ENCODE measurements at places on chromosomes 11 and 22. TPM values are rescaled to one million over a fixed set of nuclear protein-coding genes. Genes with fewer than 3 reads are reported as not detected.

GRCh38 chr11:85257837-85258236, 369.3 kb downstream of the DLG2 start:
- no peak for DNase-seq

GRCh38 chr11:73493956-73494598, 103.8 kb downstream of the FAM168A start:
- no peak for DNase-seq

- peak; percentile 82 for DNase-seq
Observed at GRCh38 chr11:113505541-113506375, 30.6 kb upstream of the DRD2 start.

DNA sequence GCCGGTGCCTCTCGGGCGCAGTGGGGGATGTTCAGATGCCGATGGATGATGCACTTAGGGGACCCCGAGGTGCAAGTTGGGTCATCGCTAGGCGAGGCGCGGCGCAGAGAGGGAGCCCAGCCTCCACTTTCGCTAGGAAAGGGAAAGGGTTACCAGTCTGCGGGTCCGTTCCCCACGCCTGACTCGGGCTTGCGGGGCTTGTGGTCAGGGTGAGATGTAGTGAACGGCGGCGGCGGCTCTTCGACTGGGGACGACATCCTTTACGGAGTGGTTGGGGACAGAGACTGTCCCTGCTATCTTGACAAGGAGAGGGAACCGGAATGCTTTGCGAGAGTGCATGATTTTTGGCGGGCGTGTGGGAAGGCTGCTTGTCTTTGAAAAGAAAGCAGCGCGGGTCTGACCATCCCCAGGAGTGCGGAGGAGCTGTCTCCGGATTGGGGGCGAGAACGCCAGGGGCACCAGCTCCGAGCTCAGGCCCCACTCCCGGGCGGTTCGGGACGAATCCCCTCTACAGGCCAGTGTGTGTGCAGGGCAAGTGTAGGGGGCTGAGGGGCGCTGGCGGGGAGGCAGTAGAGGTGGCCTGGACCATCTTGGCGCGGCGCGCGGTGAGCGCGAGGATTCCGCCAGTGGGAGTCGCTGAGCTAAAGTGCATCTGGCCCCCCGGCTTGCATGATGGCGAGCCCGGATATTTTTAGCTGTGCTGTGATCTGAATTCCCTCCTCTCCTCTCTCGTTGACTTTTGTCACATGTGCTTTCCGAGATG, 1.1 kb downstream of the FAT3 start:
- no peak for DNase-seq

NLRP6 gene
- not detected for total RNA-seq

HYLS1 gene
- total RNA-seq, result 18.2 TPM

FBXO7 gene
- 83.2 TPM for total RNA-seq

DNA sequence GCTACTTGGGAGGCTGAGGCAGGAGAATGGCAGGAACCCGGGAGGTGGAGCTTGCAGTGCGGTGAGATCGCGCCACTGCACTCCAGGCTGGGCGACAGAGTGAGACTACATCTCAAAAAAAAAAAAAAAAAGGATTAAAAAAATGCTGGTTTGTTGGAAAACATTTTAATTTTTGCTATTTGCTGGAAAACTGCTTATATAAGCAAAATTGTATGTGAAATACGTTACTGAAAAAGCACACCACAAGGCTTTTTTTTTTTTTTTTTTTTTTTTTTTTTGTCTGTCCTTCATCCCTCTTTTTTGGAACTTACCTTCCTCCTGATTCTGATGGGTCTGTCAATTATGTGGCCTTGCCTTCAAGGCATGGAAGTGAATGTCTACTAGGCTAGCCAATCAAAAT, 40.8 kb downstream of the DCDC1 start:
- no peak for DNase-seq

MS4A15 gene
- total RNA-seq, result not detected

DNA sequence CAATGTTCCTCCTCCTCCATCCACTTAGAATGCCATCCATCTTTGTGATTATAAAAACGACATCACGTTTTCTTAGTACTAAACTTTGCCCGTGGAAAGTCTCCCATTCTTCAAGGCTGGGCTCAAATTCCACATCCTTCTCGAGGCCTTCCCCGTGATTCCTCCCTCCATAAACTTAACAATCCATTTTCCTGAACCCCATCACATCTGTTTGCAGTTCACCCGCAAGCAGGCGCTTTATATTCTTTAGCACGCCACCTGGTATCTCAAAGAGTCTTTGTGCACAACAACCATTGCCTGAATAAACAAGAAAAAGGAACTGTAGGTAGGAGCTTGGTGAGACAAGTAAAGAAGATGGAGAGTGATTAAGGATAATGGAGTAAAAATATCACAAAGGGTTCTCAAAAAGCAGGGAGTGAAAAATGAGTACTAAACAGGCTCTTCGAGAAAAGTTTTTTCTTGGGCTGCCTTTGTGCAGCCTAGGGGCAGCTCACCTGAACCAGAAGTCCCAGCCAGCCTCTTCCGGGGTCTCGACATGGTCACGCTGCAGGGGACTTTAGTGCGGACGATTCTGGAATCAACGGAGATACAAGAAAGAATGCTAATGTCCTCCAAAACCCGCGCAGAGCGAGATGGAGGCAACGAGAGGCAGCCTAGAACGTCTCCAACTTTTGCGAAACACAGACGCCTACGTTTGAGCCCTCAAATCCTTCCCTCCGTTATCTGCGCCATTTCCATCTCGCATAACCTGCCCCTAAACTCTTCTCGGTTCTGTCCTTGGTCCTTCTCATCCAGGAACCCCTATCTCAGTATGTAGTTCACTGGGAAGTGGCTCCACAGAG, 585 bp downstream of the THYN1 start:
- DNase-seq, result no peak

DENND6B gene
- 1.3 TPM for total RNA-seq

DNA sequence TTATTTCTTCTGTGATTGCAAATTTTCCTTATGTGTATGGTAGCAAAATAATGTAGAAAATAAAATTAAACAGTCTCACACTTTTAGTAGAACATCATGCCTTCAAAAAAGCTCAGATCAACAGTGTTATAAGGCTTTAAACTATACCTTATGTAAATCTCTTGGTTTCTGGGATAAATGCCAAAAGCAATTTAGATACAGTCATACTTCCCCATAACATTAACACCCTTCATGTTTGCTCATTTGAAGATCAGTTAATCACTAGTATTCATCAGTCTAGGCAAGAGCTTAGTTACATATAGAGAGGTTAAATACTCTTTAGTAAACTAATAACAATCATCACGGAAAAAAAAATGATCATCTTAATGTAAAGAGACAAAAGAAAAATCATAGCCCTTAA, 421.8 kb upstream of the ANO3 start:
- DNase-seq, result peak; percentile 6

DNA sequence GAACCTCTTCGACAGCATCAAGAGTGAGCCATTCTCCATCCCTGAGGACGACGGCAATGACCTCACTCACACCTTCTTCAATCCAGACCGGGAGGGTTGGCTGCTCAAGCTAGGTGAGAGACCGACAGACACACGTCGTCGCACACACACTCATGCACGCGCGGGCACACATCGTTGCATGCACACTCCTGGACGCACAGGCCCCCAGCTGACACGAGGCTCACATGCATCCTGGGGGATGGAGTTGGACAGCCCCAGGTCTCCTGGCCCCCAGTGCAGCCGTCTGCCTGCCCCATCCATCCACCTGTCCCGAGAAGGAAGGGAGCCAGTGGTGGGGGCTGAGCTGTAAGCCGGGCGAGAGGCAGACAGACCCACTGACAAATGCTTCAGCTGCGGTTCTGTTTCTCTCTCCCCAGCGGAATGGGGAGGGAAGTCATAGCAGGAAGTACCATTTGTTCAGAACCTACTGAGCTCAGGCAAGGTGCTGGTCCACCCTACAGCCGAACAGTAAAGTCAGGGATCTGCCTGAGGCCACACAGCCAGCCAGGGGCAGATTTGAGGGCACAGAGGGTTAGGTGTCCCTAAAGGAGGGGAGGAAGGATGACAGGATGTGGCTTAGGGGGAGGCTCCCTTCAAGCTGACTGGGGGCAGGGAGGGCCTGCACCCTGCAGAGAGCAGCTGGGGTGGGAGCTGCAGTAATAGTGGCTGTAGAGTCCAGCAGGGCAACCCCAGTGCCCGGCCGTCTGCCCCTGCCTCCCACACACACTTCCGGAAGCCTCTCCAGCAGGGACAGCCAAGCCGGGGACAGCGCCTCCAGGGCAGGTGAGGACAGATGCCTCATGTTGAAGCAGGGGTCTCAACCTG, 27.1 kb downstream of the CYTH4 start:
- no peak for DNase-seq

DNA sequence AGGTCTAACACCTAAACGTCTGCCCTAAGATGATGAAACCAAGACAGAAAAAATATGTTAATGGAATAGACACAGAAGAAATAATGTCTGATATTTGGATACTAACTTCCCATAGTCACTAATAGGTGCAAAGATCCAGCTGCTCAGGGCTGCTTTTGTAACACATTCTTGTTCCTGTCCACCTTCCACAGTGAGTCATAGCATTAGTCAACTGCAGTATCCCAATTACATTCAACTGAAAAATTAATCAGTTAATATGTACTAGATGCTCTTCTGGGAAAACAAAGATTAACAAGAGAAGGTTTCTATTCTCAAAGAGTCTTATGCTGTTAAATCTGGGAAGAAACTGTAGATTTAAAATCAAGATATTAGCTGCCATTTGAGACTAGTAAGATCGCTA, 47.6 kb downstream of the HEPHL1 start:
- no peak for DNase-seq

- DNase-seq, result peak; percentile 38
Observed at GRCh38 chr11:35491231-35491871, 34.1 kb downstream of the PAMR1 start.

DNA sequence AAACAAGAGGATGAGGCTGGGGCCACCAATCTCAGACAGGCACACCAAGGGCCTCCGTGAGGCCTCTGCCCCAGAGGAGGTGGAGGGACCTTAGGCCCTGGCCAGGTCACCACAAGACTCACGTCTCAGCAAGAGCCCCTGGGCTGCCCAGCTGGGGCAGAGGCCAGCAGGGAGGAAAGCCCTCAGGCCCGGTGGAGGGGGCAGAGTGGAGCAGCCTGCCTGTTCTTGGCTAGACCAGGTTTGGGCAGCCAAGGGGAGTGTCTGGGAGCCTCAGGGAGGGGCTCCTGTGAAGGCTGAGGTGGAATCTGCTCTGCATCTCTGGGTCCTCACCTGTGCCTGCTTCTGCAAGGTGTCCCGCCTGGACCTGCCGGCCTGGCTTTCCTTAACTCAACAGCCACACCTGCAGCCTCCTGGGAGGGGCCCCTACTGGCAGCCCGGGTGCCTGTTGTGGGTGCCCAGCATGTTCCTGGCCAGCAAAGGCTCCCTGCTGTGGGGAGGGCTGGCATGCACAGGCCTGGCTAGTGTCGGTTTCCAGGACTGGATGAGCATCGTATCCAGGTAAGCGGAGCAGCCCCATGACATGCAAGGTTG, 11.9 kb downstream of the TTLL12 start:
- no peak for DNase-seq

DNA sequence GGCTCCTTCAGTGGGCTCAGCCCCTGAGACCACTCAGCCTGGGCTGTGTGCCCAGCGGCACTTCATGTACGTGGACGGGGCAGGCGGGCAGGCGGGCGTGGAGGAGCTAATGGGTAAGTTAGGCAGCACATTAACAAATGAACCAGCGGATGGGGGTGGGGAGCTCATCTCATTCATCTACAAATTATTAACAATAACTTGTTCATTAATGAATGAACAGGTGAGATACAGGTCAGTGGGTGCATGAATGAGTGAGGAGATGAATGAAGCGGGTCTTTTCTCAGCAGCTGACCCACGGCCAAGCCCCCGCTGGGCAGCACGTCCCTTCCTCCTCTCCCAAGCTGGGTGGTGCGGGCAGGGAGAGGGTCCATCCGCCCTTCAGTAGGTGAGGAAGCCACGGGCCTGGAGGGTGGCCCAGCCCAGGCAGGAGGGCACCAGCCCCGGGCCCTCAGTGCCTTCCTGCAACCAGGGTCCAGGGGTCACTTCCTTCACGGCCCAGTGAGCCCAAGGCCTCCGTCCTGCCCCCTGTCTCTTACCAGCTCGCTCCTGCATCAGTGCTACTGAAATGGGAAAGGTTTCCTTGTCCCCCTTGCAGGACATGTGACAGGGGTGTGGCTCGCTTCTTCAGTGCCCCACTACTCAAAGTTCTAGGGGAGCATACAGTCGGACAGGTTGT, 60.5 kb upstream of the KCNQ1OT1 start:
- no peak for DNase-seq

GRCh38 chr11:59437770-59438169, 1.5 kb downstream of the OR5A1 start:
- no peak for DNase-seq

DNA sequence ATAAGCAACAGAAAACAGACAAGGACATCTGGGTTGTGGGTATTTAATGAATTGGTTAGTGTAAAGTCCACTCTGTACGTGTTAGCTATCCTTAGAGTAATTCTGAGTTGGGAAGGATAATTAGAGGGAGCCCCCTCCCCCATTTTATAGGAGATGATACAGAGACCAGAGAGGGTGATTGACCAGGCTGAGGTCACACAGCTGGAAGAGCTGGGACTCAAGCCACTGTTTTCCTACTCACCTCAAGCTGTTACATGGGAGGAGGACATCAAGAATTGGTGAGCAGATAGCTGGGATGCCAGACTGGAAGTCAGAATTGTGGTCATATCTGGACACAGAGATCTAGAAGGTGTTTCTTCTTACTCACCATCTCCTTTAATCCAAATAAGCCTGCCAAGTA, 8.7 kb upstream of the NPTXR start:
- DNase-seq, result no peak

- DNase-seq, result no peak
Observed at GRCh38 chr11:72676861-72677341, 2.7 kb upstream of the PDE2A start.

- DNase-seq, result no peak
Observed at GRCh38 chr22:43553451-43554258, 141.8 kb downstream of the MPPED1 start.

CCDC89 gene
- not detected for total RNA-seq
